ENCODE measurements at places on chromosomes 5 and 9.

- no peak for DNase-seq
These were observed 147.9 kb upstream of the TBCA start for GRCh38 chr5:77924081-77924480.

DNA sequence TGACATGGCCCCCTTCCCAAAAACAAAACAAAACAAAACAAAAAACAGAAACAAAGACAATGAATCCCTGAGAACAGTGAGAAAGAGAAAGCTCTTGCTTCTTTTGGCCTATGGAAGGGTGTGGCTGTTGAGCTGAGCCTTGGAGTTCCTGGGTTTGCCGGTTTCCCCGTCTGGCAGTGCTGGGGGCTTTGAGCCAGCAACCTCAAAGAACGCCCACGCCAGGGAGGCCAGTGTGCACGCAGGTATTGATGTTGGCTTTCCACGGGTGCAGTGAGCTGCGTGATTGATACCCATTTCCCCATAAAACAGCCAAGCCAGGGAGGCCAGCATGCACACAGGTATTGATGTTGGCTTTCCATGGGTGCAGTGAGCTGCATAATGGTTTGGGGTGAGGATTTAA lies 8.3 kb upstream of the LCN1 start:
- no peak for DNase-seq

DNA sequence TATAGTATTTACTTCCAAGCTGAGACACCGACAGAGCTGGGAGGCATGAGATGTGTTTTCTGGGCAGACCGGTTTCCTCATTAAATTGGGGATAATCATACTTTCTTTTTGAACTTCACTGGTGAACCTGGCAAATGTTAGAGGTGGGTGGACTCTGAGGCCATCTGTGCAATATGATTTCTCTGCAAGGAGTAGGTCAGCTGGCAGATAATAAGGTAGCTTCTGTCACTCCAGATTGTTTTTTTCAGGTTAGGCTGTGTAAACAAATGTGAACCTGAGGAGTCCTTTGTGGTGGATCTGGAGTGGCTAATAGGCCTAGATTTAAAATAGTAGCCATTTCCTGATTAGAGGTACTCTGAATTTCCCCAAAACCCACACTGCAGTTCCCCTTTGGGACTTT lies 75.4 kb upstream of the S1PR3 start:
- no peak for DNase-seq

DNA sequence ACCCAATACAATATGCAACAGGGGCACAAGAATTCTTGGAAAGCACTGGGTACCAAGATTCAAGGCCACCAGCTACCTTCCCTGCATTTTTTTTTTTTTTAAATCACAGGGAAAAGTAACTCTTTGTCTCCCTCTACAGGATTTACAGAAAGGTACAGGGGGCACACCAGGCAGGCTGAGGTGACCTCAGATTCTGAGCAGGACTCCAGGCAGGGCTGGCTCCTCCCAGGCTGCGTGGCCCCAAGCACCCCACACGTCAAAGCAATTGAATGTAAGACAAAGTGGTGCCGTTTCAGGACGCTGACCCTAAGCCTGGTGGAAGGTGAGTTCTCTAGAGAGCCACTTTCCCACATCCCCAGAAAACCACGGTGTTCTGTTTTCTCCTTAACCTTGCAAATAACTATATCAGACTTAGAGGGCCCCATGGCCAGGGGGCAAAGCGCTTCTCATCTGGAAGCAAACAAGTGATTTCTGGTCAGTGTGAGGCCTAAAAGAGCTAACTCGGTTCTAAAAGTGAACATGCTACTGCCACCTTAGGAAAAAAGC lies 222.6 kb downstream of the ROR2 start:
- DNase-seq: no peak

DNA sequence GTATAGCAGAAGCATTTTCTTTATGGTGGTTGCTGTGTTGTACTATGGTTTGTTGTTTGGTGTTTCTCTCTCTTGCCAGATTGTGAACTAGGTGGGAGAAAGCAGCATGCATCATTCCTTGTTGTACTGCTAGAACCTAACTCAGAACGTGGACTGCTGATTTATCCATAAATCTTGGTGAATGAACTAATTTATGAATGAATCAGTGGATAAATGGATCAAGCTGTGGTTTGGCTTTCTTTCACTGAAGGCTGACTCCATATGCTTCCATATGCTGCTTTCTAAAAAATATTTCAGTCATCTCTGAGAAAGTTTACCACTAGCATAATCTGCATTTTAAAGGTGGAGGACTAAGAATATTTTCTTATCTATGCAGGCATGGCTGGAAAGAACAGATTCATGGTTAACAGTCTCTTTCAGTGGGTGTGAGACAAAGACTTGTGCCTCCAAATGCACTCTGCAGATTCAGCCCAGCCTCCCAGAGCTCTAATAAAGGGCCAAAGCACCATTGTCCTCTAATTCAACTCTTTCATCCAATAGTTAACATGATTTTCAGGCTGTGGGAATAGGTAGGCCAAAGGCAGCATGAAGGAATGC lies 237.7 kb downstream of the SH3GL2 start:
- no peak for DNase-seq

- DNase-seq: no peak
These were observed 487.1 kb upstream of the PIK3R1 start for GRCh38 chr5:67728326-67728890.

DNA sequence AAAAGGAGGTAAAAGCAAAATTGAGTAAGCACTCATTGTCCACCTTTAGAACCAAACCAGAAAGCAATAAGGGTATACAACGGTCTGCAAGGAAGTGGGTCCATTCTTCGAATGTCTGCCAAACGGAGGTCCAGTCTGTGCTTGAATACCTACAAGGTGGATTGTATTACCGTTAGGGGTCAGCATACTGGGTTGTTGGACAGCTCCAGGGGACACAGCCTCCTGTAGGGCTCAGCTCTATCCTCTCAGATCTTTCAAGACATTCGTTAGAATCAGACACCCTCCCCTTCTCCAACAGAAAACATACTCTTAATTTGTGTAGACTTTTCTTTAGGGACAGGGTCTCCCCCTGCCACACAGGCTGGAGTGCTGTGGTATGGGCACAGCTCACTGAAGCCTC lies 5.5 kb downstream of the ASTN2 start:
- DNase-seq: no peak

DNA sequence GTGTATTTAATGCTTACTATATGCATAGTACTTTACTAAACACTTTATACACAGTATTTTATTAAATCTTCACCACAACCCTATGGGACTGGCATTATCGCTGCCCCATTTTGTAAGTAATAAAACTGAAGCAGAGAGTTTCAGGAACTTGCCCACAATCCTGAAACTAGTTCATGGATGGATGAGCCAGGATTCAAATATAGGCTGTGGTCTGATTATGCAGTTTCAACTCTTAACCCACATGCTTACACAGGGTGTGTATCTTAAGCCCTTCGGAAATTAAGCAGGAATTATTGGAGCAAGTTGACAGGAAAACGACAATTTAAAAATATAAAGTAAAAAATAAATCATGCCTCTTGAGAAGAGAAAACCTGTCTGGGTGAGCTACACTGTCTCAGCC lies 109.0 kb downstream of the ATP10B start:
- no peak for DNase-seq

DNA sequence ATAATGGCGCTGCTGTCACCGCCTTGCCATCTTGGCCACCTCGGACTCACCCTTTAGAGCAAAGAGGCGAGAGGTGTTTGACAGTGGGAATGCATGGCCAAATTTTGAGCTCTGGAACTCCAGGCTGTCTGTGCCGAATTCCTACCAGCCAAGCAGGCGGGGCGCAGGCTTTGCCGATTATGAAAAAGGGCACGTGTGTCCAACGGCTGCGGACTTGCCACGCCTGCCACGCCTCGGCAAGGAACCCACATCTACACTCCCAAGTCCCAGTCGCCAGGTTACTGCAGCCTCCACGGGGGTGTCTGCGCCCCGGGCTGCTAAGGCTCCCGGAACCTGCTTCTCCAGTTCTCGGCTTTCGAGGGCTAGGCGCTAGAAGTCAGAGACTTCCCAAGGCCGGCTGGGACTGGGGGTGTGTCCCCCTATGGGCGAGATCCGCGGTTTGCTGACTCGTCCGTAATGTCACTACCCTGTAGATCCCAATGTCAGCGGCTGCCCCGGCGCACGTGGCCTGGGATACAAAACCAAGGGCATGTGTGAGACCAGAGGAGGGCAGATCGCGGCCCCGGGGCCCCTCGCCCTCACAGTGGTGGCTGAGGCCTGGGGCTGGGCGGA lies 2.8 kb downstream of the NPR3 start:
- no peak for DNase-seq

- DNase-seq: no peak
These were observed 76.9 kb downstream of the LHX2 start for GRCh38 chr9:124088476-124088837.

DNA sequence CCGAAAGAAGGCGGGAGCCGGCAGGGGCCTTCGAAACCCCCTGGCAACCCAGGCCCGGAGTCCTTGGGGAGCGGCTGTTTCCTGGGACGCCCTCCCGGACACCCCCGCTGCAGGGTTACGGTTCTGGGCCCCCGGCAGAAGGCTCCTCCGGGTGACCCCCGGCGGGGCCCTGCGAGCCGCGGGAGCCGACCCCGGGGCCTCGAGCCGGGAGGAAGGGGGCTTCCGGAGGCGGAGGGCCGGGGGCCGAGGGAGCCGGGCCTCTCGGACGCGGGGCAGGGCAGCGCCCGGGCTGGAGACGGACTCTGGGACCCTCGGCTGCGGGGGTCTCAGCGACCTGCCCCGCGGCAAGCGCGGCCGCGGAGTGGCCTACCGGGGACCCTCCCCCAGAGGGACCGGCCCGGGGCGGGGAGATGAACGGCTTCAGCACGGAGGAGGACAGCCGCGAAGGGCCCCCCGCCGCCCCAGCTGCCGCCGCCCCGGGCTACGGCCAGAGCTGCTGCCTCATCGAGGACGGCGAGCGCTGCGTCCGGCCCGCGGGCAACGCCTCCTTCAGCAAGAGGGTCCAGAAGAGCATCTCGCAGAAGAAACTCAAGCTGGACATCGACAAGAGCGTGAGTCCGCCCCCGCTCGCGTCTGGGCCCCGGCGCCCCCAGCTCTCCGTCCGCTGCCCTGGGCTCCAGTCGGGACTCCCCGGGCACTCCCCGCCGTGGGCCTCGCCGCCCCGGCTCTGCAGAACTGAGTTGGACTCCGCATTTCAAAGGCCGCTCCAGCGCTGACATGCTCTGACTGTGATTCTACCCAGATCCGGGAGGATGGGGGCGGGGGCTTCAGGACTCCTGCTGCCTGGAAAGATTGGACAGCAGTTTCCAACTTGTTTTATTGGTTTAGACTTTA lies 645 bp downstream of the SAP30L start:
- DNase-seq: peak; percentile 41

DNA sequence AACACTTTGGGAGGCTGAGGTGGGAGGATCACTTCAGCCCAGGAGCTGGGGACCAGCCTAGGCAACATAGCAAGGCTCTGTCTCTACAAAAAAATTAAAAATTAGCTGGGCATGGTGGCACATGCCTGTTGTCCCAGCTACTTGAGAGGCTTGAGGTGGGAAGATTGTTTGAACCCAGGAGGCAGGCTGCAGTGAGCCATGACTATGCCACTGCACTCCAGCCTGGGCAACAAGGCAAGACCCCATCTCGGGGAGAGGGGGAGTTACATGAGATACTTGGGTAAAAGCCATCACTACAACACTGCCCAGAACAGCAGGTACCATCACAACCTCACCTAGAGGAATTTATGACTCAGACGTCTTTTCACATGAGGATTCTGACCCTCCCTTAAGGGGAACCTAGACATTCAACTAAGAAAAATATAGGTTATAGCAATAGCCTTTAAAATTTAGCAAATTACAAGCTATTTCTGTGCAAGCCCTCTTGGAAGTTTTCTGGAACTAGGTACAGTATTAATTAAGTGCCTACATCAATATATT lies 143.5 kb downstream of the NFIB start:
- no peak for DNase-seq

DNA sequence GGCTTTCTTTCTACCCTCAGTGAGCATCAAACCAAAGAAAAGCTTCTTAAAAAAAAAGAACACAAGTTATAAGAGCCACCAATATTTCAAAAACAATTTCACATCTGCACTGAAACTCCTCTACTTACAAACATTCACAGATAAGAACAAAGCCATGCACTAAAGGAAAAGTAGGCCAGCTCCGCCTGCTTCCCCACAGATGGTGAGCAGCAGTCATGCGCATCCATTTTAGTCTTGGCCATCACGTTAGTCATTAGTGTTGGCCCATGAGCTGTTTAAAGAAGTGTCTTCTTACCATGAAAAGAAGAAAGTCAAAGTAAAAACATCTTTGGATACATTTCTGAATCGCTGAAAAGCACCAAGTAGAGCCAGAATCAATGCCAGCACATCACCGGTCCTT lies 40.0 kb upstream of the SMIM23 start:
- DNase-seq: no peak

GRCh38 chr9:134325813-134326723 lies at the start of gene RXRA:
Gene RXRA (plus strand): TSS chr9:134326455. CDS start chr9:134326632, 177 bp downstream.
- peak; percentile 68 for DNase-seq

GRCh38 chr5:38048400-38048799 lies 208.6 kb upstream of the GDNF start:
- no peak for DNase-seq

DNA sequence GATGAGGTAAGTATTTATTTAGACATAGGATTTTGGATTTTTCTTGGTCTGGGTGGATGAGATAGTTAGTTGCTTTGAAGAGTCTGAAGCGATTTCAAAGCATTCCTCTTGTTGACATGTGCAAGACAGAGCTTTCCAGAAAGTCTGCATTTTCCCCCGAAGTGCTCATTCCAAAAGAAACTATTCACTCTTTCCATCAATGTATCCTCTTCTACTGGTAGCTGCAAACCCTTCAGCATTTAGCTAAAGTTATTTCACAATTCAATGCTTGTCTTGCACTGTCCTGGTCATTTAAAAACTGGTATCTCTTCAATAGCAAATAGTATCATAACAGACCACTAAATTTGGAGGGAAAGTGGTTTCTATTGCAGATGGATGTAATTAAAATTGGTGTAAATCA lies 13.0 kb downstream of the NREP start:
- DNase-seq: no peak

- DNase-seq: no peak
These were observed 10.6 kb upstream of the CSNK1A1 start for GRCh38 chr5:149561848-149562247.

- no peak for DNase-seq
These were observed 139.8 kb upstream of the SLC30A5 start for GRCh38 chr5:68953875-68954617.

GRCh38 chr9:16611983-16612382 lies 258.5 kb downstream of the BNC2 start:
- no peak for DNase-seq
